ENCODE measurements at places on chromosomes 2 and 18.

DNA sequence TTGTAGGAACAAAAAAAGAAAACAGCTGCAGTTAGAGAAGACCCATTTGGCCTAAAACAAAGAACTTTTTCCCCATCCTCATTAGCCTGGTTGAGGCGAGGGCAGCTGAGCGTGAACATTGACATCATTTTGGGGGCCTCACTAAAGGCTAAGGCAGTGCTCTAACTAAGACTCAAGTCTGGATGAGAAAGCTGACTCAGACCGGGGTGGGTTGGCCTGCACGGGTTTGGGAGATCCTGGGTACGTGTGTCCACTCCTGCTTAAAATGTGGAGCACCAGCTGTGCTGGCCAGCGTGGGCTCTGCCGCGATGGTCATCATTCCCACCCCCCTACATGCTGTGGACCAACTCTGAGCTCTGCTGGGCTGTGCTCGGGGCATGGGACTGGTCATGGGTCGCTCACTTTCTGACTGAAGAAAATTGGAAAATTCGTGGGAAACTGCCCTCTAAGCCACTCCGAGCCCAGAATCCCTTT, 86.0 kb upstream of the TMEM247 start:
- no peak for DNase-seq

- DNase-seq, result no peak
Measured at GRCh38 chr2:74461187-74462053, 3.2 kb downstream of the WBP1 start.

DNA sequence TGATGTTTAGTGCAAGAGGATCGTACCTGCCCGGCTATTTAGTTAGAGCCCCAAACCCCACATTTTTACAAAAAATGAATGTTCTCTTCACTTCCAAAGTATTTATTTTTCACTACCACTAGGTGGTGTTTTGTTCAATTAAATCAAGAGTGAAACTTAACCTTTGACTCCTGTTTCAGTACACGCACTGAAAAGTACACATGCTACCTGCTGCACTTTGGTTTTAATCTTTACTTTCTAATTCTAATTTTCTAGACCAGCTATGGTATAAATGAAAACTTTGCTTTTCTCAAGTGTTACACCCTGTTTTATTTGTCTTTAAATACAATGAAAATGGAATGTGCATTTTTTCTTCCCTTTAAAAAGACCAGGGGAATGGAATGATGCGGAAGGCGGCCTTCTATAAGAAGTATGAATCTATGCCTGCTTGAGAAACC, 31.4 kb upstream of the CHN1 start:
- no peak for DNase-seq

DNA sequence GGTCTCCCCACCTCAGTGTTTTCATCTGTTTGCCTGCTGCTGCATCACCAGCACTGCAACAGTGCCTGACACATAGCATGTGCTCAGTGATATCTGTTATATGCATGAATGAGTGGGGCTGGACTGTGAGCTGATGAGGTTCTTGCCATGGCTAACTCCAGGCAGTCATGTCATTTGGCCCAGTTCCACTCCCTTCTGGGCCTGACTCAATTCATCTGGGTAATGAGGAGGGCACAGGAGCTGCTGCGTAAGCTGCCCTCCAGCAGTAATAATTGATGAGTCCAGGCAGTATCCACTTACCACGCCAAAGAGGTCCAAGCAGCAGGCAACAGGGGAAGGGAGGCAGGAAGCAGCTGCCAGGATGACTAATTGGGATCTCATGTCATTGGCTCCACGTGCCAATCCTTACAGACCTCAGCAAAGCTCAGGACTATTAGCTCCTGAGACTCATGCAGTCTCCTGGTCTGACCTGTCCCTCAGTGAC, 34.1 kb upstream of the MAT2A start:
- no peak for DNase-seq

GRCh38 chr18:51461956-51462355, 264.5 kb upstream of the MEX3C start:
- no peak for DNase-seq

GRCh38 chr2:96072746-96073145, 38.0 kb upstream of the GPAT2 start:
- no peak for DNase-seq

GRCh38 chr2:177547122-177547521, 154.5 kb downstream of the AGPS start:
- no peak for DNase-seq

DNA sequence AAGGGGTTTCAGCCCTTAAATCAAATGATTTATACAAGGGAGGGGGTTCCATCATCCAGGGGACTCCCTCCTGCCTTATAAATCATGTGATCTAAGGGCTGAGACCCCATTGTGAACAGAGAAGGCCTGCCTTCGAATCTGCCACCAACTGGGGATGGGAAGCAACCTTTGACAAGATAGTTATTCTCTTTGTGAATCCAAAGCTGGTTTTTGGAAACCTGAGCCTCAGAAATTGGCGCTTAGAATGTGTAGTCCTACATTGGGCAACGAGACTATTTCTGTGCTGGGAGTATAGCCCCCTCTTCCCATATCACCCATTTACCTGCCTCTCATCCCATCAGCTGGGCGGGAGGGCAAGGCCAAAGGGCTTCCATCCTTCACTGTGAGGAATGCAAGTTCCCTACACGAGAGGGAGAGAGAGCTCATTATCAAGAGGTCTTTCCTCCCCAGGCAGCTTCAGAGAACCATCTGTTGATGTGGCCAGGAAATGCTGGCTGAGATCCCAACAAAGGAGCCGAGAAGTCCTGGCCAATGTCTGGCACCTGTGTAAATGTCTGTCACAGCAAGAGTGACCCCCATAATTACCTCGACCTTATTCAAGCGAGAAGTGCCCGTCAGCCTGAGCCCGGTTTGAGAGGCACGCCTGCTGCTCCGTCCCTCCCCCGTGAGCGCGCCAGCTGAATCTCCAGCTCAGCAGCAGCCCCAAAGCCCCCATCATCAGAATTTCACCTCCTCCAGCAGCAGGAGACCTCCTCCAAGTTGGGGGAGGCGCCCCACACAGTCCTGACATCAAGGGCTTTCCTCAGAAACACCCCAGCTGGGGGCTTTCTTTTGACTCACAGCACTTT, 48.4 kb upstream of the APCDD1 start:
- DNase-seq, result no peak

DNA sequence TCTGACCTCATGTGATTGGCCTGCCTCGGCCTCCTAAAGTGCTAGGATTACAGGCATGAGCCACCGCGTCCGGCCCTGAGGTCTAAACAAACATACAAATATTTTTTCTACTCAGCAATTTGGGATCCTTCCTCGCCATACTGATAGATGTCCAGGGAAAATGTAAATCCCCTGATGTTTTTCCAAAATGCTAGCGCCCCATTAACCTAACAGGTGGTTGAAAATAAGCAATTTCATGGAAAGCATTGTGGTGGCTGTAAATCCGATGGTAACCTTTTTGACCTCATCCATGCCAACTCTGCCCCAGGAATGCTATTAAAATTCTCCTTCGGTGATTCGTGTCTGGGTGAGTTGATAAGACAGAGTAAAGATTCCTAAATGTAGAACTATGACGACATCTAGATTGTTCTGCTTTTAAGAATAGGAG, 19.3 kb downstream of the GEMIN6 start:
- no peak for DNase-seq

- no peak for DNase-seq
Measured at GRCh38 chr18:43392168-43392567, 114.9 kb upstream of the SYT4 start.
